Daoy (cell line): ENCODE measurements at places on chromosomes 11 and 22. TPM values are rescaled to one million over a fixed set of nuclear protein-coding genes. Genes with fewer than 3 reads are reported as not detected.

LRRC55 gene
- total RNA-seq, result under 0.01 and 0.03 TPM in 2 replicates

DNA sequence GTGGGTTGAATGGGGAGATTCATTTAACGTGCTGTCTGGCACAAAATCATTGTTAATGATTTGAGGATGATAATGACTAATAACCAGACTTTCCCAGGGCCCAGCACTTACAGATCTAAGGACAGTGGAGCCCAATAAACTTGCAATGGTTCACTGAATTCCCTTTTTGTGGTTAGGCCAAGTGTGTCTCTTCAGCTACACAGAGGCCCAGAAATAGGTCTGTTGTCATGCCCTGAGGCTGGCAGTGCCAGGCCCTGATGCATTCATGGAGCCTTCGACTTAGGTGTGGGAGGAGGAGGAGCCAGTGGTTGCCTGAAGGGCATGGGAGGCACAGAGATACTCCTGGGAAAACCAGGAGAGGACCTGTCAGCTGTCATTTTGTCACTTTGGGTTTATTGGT, 56.1 kb downstream of the KIAA1671 start:
- peak; percentile 49 for DNase-seq

GRCh38 chr11:45395947-45396346, 109.8 kb upstream of the SYT13 start:
- no peak for DNase-seq

DNA sequence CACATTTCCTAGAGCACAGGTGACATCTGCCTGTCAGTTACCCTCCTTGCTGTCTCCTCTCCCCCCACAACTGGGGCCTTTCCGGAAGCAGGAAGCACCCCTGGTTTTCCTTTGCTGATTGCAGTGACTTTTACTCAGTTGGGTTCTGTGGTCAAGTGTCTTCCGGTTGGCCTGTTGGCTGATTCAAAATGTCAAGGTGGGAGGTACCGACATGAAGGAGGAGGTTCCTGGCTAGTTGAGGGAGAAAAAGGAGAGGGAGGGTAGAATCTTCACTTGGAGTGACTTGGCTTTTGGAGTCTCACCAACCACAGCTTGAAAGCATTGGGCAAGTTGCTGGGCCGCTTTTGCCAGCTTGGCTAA, 9.3 kb upstream of the ADAMTS15 start:
- no peak for DNase-seq

DNA sequence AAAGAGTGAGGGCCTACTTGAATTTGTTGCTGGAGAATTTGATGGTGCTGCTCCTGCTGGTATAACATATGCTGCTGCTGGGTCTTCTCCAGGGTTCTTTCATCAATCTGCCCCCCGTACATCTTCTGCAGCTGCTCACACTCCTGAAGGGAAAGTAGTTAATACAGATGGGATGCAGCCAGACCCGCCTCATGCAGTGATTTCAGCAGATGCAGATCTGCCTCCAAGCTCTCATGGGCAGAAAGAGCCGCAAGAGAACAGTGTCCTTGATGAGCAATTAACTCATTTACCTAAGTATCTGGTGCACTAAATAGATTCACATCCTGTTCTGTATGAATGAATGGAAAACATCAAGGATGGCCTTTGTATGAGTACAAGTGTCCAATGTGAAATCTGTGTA, 24.8 kb upstream of the APOA1 start:
- DNase-seq, result no peak

DNA sequence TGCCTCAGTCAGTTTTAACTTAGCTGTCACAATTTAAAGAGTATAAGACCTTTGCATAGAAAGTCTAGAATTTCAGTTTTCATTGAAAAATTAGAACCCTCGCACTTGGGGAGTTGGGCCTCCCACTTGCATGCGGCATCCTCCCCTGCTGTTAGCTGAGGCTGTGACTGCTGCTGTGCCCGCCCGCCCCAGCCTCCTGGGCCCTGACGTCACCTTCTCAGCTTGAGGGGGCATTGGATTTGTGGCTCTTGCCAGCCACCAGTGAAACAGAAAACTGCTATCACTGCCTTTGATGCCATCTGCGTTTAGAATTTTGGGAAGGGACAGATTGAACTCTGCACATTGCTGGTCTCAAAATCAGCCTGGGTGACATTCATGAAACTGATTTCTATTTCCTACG, 108.7 kb downstream of the CTTN start:
- DNase-seq, result no peak

GRCh38 chr11:75667831-75668450, 897 bp downstream of the MAP6 start:
- DNase-seq, result peak; percentile 64

RASD2 gene
- total RNA-seq, result 0.34 and 0.54 TPM in 2 replicates

- peak; percentile 97 for DNase-seq
Observed at GRCh38 chr11:86483940-86484794, 109.5 kb downstream of the CCDC81 start.

DNA sequence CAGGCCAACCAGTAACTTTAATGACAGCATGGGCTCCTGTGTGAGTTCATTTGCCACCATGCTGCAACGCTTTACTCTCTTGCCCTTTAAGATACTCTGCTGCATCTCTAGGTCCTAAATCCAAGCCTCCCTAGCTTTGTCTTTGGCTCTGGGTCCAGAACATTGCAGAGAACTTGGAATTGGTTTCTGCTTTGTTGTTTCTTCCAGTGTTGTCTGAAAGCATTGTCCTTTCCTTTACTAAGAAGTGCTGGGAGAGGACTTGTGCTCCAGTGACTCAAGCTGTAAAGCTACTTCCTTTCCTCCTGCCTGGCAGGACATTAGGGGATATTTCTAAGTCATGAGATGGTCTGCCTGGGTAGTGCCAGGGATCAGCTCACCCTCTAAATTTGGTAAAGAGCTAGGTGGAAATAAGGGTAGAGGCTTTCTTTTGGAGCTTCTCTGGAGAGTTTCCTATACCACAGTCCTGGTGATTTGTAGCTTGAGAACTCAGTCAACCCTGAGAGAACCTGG, 202.5 kb upstream of the CADM1 start:
- DNase-seq, result no peak

DNA sequence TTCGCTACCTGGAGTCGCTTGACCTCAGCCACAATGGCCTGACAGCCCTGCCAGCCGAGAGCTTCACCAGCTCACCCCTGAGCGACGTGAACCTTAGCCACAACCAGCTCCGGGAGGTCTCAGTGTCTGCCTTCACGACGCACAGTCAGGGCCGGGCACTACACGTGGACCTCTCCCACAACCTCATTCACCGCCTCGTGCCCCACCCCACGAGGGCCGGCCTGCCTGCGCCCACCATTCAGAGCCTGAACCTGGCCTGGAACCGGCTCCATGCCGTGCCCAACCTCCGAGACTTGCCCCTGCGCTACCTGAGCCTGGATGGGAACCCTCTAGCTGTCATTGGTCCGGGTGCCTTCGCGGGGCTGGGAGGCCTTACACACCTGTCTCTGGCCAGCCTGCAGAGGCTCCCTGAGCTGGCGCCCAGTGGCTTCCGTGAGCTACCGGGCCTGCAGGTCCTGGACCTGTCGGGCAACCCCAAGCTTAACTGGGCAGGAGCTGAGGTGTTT, 12.8 kb downstream of the TSKU start:
- no peak for DNase-seq

DNA sequence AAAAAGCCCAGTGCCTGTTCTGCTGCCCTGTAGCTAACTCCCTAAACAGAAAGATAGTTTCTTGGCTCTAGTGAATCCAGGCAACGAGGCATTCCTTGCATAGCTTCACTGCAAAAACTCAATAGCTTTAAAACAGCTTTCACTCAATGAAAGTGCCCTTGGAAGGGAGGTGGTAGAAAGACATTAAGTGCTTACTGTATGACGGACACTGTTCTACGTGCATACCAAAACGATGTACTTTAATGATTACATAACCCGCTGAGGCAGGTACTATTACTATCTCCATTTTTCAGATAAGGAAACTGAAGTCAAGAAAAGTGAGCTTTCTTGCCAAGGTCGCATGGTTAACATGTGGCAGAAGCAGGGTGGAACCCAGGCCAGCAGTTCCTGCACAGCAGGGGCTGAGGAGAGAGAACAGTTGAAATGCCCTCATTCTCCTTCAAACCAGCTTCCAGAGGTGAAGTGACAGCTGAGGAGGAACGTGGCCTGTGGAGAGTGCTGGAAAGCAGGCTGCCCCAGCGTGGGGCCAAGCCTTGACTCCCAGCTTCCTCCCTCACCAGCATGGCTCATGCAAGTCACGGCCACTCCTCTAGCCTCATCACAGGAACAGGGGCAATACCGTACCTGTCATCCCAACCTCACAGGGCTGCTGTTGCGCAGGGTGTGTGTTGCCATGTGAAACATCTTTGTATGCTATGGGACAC, 227.5 kb upstream of the NARS2 start:
- DNase-seq, result no peak

- DNase-seq, result no peak
Observed at GRCh38 chr11:83284501-83285150, 1.5 kb downstream of the CCDC90B start.
